ENCODE measurements at places on chromosomes 6 and 20.

- peak; percentile 8 for DNase-seq
These were observed 76.8 kb downstream of the MKKS start for GRCh38 chr20:10357061-10357708.

GRCh38 chr6:8803181-8803760 lies 367.9 kb upstream of the SLC35B3 start:
- DNase-seq, result no peak

- no peak for DNase-seq
These were observed 6.2 kb downstream of the PKHD1 start for GRCh38 chr6:52081237-52081636.

GRCh38 chr6:37145443-37145842 lies 24.5 kb upstream of the PIM1 start:
- DNase-seq, result no peak

- no peak for DNase-seq
These were observed 32.3 kb downstream of the IRF4 start for GRCh38 chr6:423799-424345.

DNA sequence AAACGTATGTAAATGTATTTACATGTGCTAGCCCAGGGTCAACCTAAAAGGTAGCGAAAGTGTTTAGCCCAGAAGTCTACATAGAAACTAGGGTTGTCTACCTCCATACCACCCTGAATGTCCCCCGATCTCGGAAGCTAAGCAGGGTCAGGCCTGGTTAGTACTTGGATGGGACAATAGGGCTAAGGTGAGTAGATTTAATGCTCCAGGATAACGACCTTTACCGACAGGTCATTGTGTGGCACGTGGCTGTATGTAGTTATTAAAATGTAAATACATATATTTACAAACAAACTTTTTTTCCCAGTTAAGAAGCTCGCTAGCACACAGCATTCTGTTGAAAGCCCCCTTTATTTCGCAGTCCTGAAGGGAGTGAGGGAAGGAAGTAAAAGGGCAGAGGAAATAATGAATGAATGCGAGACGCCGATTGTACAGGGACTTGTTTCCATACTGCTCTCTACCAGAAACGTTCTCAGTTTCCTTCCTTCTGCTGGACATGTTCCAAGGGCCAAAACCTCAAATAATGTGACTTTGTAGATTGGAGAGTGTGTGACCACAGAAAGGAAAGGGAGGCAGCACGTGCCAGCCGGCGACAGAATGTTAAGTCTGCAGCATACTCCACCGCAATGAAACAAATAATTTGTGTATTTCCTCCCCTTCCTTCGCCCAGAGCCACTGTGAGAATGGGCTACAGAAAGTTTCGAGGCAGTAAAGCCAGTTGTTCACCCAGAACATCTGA lies 612 bp downstream of the ADAT2 start:
- peak; percentile 94 for DNase-seq

- DNase-seq, result no peak
These were observed 2.8 kb downstream of the HLA-F start for GRCh38 chr6:29726001-29726400.

DNA sequence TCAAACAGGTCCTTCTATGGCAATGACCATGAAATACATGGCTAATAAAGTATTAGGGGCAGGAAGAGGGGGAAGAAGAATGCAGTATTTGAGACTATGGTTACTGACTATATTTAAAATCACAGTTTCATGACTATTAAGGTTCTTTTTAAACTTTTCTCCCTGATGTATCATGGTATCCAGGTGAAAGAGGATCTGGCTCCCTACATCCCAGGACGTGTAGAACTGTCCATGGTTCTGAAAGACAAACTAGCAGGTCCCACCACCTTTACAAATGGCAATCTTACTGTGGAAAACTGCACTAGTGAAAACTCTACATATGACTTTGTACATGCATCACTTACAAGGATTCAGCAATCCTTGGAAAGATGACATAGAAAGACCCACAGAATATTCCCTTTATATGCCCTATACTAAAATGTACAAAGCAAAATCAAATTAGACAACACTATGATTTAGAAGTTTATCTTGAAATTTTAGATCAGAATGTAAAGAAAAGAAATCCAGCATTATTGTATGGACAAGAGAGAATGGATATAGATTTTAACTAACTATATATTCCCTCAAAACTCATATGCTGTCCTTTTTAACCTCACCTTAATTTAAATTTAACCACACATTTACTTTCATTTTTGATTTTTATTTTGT lies 33.5 kb downstream of the RPP21 start:
- peak; percentile 21 for DNase-seq

GRCh38 chr20:40592941-40593340 lies 96.1 kb downstream of the MAFB start:
- no peak for DNase-seq

DNA sequence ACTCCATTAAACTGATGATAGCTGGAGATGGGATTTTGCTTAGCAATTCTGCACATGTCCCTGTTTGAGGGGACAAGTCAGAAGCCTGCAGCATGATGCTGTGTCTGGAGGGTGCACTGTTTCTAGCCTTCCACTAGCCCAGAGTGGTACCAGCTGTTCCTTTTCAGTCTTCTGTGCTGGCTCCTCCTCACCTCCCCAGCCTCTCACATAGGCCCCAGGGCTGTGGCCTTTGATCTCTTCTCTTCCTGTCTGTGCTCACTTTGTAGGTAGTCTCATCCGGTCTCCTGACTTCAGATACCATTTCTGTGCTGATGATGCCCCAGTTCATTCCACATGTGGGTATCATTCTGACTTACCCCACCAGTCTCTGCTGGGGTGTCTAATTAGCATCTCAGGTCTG lies 126.3 kb downstream of the HIVEP1 start:
- no peak for DNase-seq

DNA sequence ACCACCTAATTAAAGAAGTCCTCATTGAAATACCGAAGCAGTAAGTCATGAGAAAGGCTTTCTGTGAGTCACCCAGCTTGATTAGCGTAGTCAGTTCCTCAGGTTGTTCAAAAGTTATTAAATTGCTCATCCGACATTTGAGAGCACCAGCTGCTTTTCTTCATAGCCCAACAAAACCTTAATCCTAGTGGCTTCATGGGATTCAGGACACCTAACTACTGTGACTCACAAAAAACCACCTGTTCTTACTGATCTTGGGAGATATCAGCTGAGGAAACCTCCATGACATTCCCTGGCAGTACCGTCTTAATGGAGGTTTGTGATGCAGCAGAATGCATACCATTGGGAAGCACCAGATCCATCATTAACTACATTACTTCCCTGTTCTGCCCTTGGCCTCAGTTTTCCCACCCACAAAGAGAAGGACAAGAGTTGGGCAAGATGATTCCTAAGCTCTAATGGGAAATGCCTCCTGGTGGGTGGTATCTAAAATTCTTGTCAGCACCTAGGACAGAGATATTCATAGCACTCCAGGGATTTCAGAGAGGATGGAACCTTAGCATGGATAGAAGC lies 103.8 kb downstream of the KHDC1L start:
- DNase-seq, result no peak

DNA sequence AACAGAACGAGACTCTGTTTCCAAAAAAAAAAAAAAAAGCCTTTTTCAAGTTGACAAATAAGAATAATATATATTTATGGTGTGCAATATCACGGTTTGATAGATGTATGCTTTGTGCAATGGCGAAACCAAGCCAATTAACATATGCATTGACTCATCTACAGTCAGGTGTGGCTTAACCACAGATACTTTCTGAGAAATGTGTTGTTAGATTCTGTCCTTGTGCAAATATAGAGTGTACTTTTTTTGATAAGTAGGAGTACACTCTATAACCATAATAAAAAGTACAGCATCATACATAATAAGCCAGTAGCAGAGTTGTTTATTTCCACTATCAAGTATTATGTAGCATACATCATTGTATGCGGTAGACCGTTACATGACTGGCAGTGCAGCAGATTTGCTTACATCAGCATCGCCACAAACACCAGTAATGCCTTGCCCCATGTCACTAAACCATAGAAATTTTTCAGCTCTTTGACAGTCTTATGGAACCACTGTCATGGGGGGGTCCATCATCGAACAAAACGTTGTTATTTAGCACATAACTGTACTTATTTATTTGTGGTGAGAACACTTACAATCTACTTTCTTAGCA lies 59.2 kb downstream of the TMEM170B start:
- DNase-seq, result no peak

DNA sequence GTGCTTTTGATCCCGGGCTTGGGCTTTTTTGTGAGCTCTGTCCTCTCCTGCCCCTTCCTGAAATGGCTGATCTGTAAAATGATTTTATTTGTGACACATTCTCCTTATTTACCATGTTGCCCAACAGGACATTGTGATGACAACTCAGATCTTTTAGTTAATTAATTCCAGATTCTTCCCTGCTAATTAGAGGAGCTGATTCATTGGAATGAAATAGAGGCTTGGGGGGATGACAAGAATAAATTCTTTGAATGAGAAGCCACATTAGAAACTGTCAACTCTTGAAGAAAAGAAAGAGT lies 26.1 kb upstream of the GABRR1 start:
- DNase-seq, result no peak

DNA sequence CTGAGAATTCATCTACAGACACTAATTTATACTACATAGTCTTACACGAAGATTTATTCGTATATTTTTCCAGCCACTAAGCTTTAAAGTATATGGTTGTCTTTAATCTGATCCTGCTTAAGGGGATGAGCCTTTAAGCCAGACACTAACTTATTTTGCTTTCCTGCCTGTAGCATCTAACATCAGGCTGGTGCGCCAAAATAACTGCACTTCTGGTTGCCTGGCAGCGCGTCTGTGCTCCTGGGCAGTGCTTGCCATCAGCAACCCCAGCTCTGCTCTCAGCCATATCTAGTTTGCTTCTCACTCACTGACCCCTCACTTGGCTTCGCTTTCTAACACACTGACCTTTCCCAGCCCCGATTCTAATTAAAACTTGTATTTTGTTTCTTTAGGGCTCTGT lies 21.8 kb downstream of the HMGCLL1 start:
- no peak for DNase-seq

- DNase-seq, result no peak
These were observed 4.0 kb upstream of the BMP7 start for GRCh38 chr20:57270204-57270984.

- DNase-seq, result no peak
These were observed 32.1 kb downstream of the SNAI1 start for GRCh38 chr20:50014570-50015562.

DNA sequence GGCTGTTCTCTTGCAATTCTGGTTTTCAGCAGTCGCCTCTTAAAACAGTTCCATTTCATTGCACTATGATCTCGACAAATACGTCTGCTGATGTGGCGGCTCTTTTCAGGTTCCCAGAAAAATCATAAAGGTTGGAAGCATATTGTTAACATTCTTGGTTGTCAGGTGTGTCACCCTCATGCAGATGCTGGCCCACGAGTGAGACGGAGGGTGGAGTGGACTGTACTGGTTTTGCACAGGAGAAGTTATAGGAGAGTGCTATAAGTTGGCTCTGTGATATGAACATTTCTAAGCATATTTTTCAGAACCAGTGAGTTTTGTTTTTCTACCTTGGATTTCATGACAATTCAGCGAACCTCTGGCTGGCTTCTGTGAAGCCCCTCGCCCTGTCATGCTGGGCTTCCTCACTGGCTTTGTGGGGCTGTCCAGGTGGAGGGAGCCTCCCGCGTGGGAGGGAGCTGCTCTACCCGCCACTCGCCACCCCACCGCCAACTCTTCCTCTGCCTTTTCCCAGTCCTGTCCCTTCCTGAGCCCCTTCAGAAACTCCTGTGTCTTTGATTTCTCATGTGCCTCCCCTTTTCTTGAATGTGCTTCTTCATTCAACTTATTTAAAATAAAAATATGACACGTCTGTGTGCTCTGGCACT lies 10.6 kb downstream of the IRF4 start:
- DNase-seq, result no peak

GRCh38 chr20:12723811-12724210 lies 285.0 kb upstream of the SPTLC3 start:
- no peak for DNase-seq

DNA sequence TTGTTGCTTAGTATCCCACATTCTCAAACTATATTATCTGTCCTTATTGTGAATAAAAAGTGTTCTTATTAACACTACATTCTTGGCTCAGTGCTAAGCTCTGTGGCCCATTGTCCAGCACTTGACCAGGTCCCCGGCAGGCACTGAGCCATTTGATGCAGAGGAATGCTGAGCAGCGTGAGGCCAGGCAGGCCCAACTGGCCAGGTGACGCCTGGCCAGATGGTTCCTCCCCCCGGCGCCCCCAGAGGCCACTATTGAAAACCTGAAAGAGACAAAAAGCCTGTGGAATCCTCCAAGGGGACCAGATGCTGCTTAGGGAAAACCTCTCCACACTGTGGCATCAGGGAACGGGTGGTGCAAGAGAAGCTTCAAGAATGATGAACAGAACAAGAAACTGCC lies 597.5 kb upstream of the JAG1 start:
- no peak for DNase-seq

- DNase-seq, result peak; percentile 99
These were observed 4.6 kb upstream of the GUCA1B start for GRCh38 chr6:42199106-42199981.

GRCh38 chr6:4612636-4613171 lies 163.5 kb upstream of the CDYL start:
- DNase-seq, result no peak

DNA sequence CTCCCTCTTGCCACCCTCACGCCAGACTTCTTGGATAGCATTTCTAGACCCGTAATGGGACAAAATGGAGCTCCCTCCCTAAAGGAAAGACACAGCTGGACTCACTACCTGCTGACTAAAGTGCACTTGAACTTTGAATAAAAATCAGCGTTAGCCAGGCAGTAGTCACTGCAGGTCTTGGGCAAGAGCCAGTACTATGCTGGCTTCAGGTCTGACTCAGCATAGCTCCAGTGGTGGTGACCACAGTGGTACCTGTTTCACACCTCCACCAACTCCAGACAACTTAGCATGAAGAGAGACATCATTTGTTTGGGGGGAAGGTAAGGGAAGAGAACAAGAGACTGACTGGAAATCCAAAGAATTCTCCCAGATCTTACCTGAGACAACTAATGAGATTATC lies 906.8 kb downstream of the GRIK2 start:
- DNase-seq, result no peak

- no peak for DNase-seq
These were observed 7.1 kb downstream of the RBM38 start for GRCh38 chr20:57398231-57398821.

- no peak for DNase-seq
These were observed 270.5 kb upstream of the PLN start for GRCh38 chr6:118277631-118278030.

DNA sequence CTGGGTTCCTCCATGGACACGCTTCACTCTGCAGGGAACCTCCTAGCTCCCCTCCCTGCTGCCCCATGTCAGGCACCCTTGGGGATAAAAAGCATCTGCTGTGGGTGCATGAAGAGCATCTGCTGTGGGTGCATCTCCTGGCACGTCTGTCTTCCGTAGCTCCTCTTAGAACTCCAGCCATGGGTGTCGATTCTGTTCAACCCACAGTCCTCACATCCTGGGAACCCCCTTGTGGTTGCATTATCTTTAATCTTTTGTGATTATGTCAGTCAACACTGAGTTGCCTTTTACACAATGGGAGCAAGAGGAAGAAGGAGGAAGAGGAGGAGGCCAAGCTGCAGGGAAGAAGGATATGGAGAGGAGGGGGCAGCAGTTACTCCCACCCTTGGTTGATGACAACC lies 24.1 kb upstream of the CCR6 start:
- no peak for DNase-seq

Measured in OCI-M1 (cell line).